Activated naive CD8-positive, alpha-beta T cell treated with anti-CD3 and anti-CD28 coated beads, Interleukin-2, amount 10 ng/mL, durations not matched to agents 7 days and 5 days (primary cell): ENCODE measurements at places on chromosomes 1 and 21.

DNA sequence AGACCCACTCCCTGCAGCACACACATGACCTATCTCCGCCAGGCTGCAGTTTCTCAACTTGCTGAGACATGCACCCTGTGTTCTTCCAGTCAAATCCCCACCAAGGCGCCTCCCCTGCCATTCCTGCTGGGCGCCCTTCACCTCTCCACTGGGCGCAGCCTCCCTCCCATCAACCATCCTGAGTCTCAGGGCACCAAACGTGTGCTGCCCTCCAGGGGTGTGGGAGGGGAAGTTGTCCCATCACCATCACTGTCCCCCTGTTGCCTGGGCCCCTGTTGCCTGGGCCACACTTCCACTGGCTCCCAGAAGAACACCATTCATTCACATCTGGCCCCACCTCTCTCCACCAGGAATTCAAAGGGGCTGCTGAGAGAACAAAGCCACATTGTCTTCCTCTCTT, 44.9 kb upstream of the EFHD2 start:
- no peak for DNase-seq

GRCh38 chr1:245978915-245979314, 528.2 kb downstream of the SMYD3 start:
- DNase-seq = no peak

DNA sequence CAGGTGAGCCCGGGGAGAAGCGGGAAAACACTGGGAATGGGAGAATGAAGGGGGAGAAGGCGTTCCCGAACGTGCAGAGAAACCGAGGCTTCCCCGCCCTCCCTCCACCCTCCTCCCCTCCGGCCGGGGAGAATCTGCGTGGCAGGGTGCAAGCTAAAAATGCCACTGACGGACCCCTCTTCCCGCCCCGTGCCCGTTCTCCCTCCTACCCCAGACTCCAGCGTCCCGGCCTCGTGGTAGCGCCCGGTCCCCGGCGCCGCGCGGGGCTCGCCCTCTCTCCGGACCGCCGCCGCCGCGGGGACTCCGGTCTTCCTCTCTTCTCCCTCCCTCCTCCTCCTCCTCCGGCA, 81.6 kb upstream of the AK4 start:
- no peak for DNase-seq

DNA sequence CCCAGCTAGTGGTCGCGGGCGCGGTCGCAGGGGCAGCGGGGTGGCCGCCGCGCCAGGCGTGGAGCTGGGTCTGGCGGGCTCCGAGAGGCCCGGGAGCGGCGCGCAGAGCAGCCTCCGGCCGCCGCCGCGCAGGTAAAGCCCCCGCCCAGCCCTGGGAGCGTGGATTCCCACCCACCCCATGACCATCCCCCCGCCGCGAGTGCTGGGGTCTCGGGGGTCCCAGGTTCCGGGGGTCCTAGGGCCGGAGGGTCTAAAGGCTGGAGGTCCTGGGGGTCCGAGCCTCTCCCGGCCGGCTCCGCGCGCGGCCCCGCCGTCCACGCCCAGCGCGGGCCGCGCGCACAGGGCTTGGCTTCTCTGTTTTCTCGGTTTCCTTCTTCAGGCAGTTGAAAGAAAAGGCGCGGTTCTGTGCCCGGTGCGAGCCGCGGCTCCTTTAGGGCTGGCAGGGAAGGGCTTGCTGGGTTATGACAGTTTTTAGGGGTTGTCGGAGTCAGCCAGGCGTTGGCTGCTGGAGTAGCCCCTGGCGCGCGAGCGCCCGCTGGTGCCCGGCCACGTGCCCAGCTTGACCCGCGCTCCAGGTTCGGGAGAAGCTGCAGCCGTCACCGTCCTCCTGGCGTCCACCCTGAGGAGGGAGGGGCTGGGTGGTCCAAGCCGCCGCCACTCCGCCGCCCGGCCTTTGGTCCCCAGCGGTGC, 359 bp downstream of the LRRC3 start:
- DNase-seq = no peak

GRCh38 chr1:208122612-208123358, 121.4 kb downstream of the PLXNA2 start:
- no peak for DNase-seq

DNA sequence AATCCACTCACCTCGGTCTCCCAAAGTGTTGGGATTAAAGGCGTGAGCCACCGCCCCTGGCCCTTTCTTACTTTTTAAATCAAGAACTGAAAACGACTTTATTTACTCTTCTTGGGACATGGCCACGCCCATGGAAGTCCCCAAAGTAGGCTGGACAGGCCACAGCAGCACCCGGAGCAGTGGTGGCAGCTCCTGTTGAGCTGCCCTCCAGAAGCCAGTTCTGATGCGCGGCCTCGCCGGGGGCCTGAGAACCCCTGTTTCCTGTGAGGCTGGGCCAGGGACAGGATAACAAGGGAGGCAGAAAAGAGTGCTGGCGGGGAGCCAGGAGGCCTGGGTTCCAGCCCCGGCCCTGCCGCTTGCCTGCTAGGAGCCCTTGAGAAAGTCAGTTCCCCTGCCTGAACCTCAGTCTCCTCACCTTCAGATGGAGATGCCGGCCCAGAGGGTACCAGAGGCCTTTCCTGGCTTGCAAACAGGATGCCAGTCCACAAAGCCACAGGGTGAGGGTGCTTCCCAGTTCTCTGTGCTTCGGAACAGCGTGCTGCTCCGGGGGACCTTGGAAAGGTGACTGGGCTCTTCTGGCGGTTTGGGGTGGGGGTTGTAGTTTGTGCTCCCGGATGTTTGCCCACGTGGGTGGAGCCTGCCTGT, 59.4 kb downstream of the RUNX3 start:
- no peak for DNase-seq

GRCh38 chr1:244002721-244003120, 48.4 kb upstream of the ZBTB18 start:
- no peak for DNase-seq

DNA sequence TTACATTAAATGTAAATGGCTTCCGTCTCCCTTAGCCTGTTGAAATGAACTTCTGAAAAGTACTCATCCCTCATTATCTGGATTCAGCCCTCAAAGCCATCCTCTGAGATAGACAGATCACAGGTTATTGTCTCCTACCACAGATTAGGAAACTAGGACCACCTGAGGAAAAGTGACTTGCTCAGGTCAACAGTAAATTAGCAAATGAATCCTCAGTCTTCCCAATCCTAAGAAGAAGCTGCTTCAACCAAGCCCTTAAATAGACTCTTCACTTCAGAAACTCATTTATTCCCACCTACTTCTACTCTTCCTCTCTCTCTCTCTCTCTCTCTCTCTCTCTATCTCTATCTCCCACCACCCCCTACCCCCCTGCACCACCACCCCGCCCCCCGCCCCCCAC, 152.3 kb downstream of the DMRTA2 start:
- DNase-seq = no peak
